GM23338 (cell line): ENCODE measurements at places on chromosomes 2 and 18. TPM values are rescaled to one million over a fixed set of nuclear protein-coding genes. Genes with fewer than 3 reads are reported as not detected.

SOX11 gene
- 26.3 and 26.5 TPM in 2 replicates for total RNA-seq

AKAIN1 gene
- not detected in 2 replicates for total RNA-seq

MC2R gene
- not detected in 2 replicates for total RNA-seq

AMMECR1L gene
- total RNA-seq: 17.7 and 20.5 TPM in 2 replicates

DSG1 gene
- 0.04 TPM in 1 of 2 replicates, not detected in the other for total RNA-seq

SLC20A1 gene
- 81.9 and 84.3 TPM in 2 replicates for total RNA-seq

SOWAHC gene
- total RNA-seq: 26.3 and 27.5 TPM in 2 replicates

NAT8 gene
- total RNA-seq: not detected in 2 replicates

CD226 gene
- total RNA-seq: 0.04 TPM in 1 of 2 replicates, not detected in the other

MLPH gene
- 15.7 and 16.5 TPM in 2 replicates for total RNA-seq

RNU2-63P gene
- total RNA-seq: not detected in 2 replicates

TNS1 gene
- total RNA-seq: 5.7 and 7.4 TPM in 2 replicates

CIB4 gene
- total RNA-seq: not detected in 2 replicates

ASPRV1 gene
- 0.82 and 1.4 TPM in 2 replicates for total RNA-seq

PDE11A gene
- total RNA-seq: 0.73 and 1.7 TPM in 2 replicates

MYOM1 gene
- total RNA-seq: 0.08 and 0.38 TPM in 2 replicates

PDCD1 gene
- 0.38 and 1.8 TPM in 2 replicates for total RNA-seq

AQP12B gene
- total RNA-seq: not detected in 2 replicates

KLHL41 gene
- not detected in 2 replicates for total RNA-seq

SCN9A gene
- 8.8 and 10.5 TPM in 2 replicates for total RNA-seq

QPCT gene
- 13.2 and 16.5 TPM in 2 replicates for total RNA-seq
